ENCODE measurements at places on chromosomes 3 and 15.

DNA sequence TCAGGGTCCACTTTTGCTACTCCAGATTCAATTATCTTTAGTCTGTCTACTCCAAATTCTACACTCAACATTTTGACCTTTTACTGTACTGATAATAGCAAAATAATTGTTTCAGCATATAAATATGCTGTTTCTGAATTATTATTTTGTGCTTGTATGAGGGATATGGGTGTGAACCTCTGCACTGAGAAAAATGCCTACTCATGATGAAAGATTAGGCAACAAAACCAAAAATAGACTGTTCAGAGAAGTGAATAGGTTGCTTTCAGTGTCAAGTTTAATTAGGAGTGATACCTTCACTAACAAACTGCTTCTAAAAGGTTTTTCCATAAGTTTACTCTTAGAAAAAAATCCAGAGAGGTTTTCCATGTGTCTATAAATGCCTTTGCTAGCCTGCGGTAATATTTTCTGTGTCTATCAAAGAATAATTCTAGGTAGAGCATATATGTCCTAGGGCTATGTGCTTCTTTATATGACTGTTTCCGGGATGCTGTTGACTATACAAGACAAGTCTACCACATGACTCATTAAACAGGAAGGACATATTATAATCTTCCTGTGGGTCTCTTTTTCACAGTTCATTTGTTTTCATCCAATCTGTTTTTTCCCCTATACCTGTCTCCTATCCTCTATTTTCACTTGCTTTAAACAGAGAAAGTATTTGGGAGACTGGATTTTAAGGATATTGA, 218.5 kb upstream of the TTC14 start:
- no peak for DNase-seq

GRCh38 chr3:5607581-5607980, 420.1 kb downstream of the EDEM1 start:
- no peak for DNase-seq

- DNase-seq, result no peak
These were observed 75.0 kb downstream of the TRIM69 start for GRCh38 chr15:44811337-44811736.

GRCh38 chr15:31365655-31366127, 39.1 kb downstream of the KLF13 start:
- no peak for DNase-seq

GRCh38 chr15:64100958-64101357, 5.2 kb downstream of the SNX1 start:
- DNase-seq, result no peak

DNA sequence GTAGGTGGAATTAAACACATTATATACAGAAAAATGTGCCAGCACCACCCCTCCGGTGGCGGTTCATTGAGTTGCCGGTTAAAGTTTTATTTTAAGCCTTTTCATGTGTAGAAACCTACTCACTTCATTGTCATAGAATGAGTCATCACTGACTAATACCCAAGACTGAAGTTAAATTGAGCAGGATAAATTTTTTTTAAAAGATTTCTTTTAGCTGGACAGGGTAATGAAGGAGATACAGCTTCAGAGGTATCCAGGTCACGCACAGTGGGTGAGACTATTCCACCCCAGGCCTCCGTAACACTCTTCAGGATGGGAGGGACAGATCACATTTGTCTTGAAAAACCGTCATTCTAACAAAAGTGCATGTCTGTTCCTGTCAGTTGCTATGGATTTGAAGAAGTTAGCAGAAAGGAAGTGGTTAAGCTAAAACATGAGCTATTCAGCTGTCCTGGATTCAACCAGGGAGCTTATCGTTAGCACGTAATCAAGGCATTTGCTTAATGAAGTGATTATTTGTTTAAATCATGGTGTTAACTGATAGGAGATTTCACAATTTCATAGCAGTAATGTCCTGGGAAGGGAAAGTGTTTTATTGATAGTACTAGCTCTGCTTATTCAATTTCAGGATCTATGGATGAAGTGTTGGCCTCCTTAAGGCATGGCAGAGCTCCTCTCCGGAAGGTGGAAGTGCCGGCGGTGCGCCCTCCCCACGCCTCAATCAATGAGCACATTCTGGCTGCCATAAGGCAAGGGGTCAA, 23.4 kb downstream of the WHAMM start:
- DNase-seq, result peak; percentile 48

DNA sequence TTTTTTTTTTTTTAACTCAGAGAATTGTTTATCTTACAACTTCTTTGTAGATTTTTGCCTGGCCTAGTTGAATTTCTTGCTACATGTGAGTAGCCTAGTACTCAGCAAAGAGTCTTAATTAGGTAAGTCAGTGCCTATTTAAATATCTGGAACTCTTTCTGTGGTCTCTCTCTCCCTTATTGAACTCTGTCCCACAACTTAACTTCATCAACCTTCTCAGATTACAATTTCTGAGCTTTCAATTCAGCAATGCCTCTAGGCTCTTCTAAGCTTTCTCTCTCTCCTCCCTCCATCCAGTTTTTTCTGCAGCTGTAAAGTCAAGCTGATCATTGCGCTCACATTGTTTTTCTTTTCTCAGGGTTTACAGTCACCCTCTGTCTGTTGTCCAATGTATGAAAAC, 517.6 kb upstream of the ROBO1 start:
- no peak for DNase-seq

GRCh38 chr15:40769274-40770146, at the start of gene C15orf62:
C15orf62 (plus strand) TSS chr15:40769980; CDS start chr15:40770496, 516 bp downstream.
- peak; percentile 25 for DNase-seq

- DNase-seq, result no peak
These were observed 1.4 kb downstream of the PCCB start for GRCh38 chr3:136251511-136251910.

- DNase-seq, result no peak
These were observed 95.1 kb upstream of the TNFAIP8L3 start for GRCh38 chr15:51189669-51190385.

DNA sequence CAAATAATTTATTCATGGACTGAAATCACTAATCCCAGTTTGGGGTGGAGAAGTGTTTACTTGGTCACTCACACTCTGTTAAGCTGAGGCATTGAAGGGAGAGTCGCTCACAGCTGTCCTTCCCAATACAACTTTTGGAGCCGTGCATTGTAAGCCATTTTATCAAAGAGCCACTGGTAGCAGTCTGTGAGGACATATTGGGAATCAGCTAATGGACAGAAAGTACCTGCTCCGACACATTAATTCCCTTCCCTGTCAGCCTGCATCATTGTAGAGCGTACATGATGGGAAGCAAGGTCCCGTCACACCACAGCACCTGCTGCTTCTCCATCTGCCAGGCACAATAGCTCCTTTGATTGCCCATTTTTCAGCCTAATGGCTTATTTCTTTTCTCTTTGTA, 643.2 kb downstream of the SQOR start:
- no peak for DNase-seq

GRCh38 chr3:169479314-169479939, 184.1 kb downstream of the MECOM start:
- DNase-seq, result no peak

DNA sequence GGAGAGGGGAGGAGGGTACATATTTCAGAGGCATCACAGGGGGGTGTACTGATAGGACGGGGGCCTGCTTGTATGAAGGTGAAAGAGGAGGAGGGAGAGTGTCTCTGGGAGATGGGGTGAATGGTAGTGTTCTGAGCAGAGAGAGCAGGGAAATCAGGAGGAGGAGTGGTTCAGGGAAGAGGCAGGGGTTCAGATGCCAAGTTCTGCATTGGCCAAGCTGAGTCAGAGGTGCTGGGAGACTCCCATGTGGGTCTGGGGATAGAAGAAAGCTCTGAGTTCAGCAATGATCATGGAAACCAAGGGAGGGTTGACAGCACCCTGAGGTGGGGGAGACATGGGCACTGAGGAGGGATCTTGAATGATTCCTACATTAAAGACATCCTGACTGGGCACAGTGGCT, 3.0 kb downstream of the CYP8B1 start:
- DNase-seq, result no peak

- DNase-seq, result no peak
These were observed 15.9 kb downstream of the ZBTB38 start for GRCh38 chr3:141384157-141384556.

- no peak for DNase-seq
These were observed 8.1 kb downstream of the RRP9 start for GRCh38 chr3:51933471-51934138.

- DNase-seq, result no peak
These were observed 9.6 kb upstream of the IRAK2 start for GRCh38 chr3:10155123-10155472.

- no peak for DNase-seq
These were observed 12.4 kb downstream of the POPDC2 start for GRCh38 chr3:119647843-119648575.

- DNase-seq, result no peak
These were observed 76.0 kb downstream of the ETFA start for GRCh38 chr15:76235186-76235826.

- DNase-seq, result no peak
These were observed 53.1 kb downstream of the HEG1 start for GRCh38 chr3:125002414-125003368.

DNA sequence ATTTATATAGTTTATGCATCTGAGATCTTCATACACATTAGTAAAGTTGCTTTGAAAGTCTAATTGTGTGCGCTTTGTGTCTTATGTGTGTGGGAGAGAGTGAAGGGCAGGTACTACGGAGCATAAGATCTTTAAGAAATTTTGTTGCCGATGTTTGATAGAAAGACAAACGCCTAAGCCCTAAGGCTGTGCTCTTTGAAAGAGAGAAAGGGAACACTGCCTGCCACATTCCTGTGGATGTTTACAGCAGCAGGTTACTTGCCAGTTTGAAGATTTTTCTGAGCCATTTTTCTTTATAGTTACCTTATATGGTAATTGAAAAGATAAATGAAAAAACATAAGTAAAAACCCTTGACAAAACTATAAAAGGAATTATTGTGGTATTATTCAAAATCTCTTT, 17.0 kb downstream of the DTWD1 start:
- no peak for DNase-seq

DNA sequence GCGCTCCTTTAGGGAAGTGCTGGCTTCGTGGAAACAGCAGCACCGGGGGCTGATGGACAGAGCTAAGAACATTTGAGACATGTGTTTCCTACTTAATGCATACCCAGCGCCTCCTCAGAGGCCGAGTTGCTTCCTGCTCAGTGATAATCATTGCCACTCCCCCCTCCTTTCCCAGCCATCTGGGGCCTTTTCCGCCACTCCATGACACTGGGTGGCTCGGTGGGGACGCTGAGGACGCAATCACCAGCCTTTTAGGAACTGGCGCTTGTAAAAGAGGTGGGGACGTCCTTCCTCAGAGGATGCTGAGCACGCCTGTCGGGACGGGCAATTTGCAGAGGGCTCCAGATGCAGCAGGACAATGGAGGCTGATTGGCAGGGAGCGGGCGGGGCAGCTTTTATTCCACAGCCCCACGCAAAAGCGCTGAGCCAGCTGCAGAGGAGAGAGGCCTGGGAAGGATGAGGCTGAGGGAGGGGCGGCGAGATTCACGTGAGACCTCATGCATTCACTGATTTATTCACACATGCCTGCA, 22.2 kb upstream of the IQSEC1 start:
- DNase-seq, result no peak

DNA sequence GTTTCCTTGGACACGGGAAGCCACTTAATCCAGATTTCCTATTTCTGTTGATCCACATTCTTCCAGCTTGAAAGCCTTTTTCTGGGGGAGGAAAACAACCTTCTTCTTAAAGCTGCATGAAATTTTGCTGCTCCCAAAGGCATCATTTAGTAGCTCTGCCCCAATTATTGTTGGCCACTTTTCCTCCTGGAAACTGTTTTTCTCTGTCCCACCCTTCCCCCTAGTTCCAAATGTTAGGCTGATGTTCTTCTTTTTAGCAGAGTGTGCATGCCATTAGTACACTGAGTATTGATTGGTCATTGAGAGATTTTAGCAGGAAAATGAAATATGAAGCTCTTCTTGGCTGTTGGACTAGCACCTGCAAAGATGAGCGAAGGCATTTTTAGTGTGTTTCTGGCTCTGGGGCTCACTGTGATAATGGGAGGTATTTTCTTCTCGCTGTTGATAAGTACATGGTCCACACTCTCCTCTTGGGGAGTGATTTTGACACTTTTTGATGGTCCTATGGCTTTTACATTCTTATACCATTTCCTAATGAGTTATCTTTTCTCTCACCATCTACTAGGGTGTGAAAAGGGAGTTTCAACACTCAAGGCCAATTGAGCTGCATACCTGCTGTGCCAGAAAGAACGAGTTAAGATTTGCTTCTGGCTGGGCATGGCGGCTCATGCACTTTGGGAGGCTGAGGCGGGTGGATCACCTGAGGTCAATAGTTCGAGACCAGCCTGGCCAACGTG, 200.5 kb downstream of the PTPRG start:
- DNase-seq, result no peak

GRCh38 chr3:139715743-139716360, 38.1 kb upstream of the NMNAT3 start:
- no peak for DNase-seq

- no peak for DNase-seq
These were observed 242.4 kb downstream of the CD47 start for GRCh38 chr3:107848351-107848915.
